Stimulated activated CD4-positive, alpha-beta T cell treated with anti-CD3 and anti-CD28 coated beads, Interleukin-15, amount 100 ng/mL, for 1 hour (primary cell): ENCODE measurements at places on chromosomes 6 and 20.

- DNase-seq, result no peak
Measured at GRCh38 chr6:145643760-145644159, 91.6 kb downstream of the EPM2A start.

DNA sequence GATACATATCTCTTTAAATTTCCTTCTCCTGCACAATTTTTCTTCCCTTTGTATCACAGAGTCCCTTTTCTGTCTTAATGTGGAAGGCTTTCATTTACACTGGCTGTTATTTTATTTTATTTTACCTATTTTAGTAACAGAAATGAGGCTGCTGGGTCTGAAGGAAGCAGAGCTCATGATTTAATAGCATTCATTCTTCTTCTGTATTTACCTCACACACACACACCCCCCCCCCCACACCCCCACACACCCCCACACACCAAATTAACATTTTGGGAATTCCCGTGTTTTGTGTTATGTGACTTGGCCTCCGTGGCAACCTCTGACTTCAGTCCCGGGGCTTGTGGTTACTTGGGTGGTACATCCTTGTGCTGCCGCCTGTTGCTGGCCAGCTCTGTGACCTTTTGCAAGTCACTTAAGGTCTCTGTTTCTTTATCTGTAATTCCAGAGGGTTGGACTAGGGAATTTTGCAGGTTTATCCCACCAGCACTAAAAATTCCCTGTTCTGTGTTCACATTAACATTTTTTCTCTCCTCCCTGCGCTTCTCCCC, 108.8 kb downstream of the TIAM2 start:
- DNase-seq, result no peak

GRCh38 chr6:25137480-25137879, 141.7 kb upstream of the CARMIL1 start:
- DNase-seq, result no peak

- no peak for DNase-seq
Measured at GRCh38 chr6:33113755-33114154, 38.0 kb downstream of the HLA-DPB1 start.

- no peak for DNase-seq
Measured at GRCh38 chr20:50320901-50321796, 130.5 kb downstream of the CEBPB start.

- no peak for DNase-seq
Measured at GRCh38 chr6:162854228-162854627, 126.5 kb downstream of the PACRG start.

DNA sequence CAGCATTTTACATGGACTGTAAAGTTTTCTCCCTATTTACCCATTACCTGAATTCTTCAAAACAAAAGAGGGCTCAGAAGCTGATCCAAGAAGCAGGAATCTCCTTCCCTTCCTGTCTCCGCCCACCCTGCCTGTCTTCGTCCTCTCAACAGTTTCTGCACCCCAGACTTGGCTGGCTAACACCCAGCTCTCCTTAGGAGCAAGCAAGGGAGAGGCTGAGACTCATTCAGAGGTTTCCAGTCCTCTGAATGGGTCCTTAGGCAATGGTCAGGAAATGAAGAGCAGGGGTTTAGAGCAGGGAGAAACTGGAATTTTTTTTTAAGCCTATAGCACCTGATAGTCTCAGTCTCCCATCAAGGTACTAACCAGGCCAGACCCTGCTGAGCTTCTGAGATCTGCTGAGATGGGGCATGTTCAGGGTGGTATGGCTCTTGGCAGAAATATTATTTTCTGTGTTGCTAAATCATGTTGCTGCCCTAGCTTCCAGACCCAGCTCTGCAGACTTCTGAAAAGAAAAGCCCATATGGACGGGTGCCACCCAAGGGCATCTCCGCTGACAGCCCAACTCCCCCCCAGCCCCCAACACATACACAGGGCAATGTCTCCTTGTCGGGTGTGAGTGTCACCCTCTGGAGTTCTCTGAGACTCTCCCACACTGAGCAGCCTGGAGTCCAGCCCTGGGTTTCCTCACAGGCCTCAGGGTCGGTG, 74.6 kb upstream of the CD93 start:
- DNase-seq, result no peak

DNA sequence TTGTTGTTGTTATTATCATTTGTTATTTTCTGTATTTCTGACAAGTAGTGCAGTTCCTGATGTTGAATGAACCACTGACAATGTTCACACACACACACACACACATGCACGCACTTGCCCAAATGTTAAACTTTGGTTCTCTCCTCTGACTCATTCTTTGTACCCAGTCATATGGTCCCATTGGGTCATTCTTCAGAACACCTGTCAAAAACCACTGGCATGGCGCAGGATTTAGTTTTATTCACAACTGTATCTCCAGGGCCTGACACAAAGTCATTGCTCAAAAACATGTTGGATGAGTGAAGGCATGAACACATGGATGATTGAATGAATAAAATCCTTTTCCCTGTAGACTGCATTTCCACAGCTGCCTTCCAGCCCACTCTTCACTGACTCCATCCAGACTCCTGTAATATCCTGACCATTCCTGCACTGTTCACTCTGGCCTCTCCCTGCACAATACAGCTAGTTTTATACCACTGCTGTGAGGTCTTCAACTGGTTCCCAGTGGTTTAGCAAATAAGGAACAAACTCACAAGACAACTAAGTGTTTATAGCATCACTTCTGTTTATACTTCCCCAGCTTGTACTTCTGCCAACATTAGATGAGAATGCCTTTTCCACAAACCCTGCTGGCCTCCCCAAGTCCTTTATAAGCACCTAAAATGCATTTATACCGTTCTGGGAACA, 6.9 kb upstream of the CST11 start:
- DNase-seq, result no peak

DNA sequence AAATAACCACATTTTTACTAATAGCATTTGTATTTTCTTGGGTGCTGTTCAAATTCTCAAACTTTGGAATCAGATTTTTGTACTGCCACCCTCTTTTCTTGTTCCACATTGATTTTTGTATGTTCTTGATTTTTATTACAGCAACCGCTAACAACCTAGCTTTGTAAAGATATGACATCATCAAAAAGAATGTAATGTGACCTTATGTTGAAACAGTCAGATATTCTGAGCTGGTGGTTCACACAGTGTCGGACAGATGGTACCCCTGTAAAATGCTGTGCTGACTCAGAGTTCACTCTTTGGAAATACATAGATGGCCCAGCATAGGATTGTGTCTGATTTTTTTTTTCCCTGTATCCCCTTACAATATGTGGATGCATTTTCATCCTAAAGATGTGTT, 118.9 kb downstream of the QKI start:
- DNase-seq, result no peak

- no peak for DNase-seq
Measured at GRCh38 chr6:115524821-115525220, 535.9 kb downstream of the FRK start.

GRCh38 chr20:36634342-36634741, 11.7 kb downstream of the SLA2 start:
- no peak for DNase-seq

- no peak for DNase-seq
Measured at GRCh38 chr6:117448011-117448410, 22.3 kb upstream of the ROS1 start.

DNA sequence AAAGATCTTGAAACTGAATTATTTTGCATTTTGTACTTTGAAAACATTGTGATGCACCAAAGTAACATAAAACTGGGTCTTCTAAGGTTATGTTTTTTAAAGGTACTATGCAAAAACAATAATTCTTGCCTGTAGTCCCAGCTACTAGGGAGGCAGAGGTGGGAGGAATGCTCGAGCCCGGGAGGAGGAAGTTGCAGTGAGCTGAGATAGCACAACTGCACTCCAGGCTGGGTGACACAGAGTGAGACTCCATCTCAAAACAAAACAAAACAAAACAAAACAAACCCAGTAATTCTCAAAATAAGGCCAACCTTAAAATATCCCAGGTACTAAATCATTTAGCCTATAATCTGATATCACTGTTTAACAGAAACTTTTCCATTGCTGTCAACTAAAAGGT, 269.6 kb downstream of the KHDC1L start:
- DNase-seq, result no peak

DNA sequence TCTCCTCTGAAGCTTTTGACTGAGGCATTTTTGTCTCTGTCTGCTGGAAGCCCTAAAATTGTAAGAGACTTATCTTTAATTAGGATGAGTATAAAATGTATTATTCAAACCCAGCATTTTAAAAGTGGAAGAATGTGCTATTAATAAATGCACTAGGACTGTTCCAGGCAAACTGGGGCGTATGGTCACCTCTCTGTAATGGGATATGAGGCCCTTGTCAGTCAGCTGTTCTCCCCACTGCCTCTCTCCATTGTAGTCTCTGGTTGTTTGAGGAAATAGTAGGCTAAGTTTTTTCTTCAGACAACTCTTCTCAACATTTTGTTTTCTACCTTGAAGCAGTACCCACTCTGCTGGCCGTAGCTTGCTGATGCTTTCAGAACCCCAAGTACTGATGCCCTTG, 14.3 kb upstream of the DEF6 start:
- no peak for DNase-seq

GRCh38 chr20:19812056-19812455, 54.0 kb downstream of the RIN2 start:
- no peak for DNase-seq

DNA sequence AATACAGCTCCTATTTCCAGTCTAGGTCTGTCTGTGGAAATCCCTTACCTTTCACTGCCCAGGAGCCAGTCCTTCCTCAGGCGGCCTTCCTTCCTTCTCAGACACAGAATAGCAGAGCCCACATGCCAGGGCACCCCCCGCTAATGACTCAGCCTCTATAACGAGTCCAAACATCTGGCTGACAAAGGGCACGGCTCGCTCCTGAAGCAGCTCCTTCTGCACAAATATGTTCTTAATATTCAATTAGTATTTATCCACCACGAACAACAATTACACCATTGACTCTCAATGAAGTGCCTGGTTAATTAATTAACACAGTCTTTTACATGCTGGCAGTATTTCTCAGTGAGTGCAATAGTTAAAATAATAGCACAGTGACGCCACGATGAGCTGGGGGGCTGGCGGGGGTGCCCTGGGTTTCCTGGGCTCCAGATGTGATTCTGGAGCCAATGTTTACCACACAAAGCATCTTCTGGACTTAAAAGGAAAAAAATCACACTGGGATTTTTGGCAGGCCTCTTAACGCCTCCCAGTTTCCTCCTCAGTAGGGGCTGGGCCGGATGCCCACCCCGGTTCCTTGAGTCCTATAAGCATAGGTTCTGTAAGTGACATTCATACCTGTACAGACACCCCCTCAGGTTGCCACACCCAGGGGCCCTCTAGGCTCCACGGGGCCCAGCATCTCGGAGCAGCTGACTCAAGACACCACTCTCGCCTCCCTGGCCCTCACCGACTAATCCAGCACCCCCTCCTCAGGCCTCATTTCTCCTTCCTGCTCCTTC, 158.6 kb upstream of the MLN start:
- no peak for DNase-seq

GRCh38 chr6:109770047-109770446, 79.0 kb downstream of the FIG4 start:
- no peak for DNase-seq

GRCh38 chr6:106787327-106788196, 158.2 kb downstream of the QRSL1 start:
- DNase-seq, result no peak

GRCh38 chr6:131125431-131125830, 9.8 kb upstream of the AKAP7 start:
- no peak for DNase-seq

DNA sequence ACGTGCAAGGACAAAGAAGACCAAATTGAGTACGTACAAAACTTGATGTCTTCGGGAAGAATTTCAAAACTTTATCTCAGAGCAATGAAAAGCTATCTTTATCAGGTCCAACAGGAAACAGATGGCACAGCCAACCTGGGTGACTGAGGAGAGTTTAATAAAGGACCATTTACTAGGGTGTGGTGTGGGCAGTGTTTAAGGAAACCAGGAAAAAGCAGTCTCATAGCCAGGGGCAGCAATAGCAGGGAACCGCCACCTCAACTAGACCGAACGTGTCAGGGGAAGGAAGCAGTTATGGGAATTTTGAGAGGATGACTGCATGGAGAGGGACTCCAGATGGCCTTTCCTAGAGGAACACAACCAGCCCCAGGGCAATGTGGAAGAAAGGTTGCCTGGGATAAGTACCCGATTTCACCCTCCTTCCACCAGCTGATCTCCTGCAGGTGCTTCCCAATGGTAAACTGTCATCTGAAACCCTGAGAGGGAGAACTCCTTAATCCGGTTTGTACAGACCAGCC, 15.2 kb upstream of the TAAR5 start:
- DNase-seq, result no peak

- no peak for DNase-seq
Measured at GRCh38 chr6:165751486-165751885, 88.4 kb upstream of the PDE10A start.

- DNase-seq, result no peak
Measured at GRCh38 chr6:11525468-11526155, 11.9 kb upstream of the TMEM170B start.

- DNase-seq, result no peak
Measured at GRCh38 chr6:110563711-110564110, 87.3 kb upstream of the SLC22A16 start.

GRCh38 chr20:8631271-8631670, 437.6 kb upstream of the PLCB4 start:
- no peak for DNase-seq

GRCh38 chr20:58986968-58987517, 6.0 kb downstream of the NELFCD start:
- no peak for DNase-seq

GRCh38 chr6:144753023-144753705, 468.0 kb downstream of the UTRN start:
- no peak for DNase-seq

- DNase-seq, result no peak
Measured at GRCh38 chr6:155936551-155936950, 480.9 kb upstream of the NOX3 start.

GRCh38 chr6:52125139-52125538, 37.7 kb upstream of the PKHD1 start:
- no peak for DNase-seq

DNA sequence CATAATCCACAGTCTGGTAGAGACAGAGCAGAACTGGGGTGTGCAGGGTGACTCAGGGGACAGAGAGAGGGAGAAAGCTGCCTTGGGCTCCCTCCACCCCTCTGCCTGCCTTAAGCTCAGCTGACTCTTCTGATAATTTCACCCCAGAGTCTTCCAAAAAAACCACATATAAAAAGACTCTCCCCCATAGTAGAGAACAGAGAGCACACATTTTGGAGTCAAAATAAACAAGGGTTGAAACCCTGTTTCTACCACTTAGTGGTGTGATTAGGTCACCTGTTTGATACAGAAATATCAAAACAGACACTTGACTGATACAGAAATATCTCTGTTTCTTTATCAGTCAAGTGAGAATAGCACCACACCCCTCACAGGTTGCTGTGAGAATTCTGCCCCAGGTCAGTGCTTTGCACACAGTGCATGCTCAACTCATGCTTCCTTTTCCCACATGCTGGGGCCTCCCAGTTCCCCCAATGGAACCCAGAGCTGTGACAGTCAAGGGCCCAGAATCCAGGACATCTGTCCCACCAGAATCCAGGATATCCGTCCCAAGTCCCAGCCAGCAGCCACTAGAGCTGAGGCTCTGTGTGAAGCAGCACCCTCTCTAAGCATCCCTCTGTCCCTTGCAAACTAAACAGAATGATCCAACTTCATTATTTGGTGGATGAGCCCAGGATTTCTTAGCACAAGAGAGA, 1.2 kb downstream of the TREML2 start:
- no peak for DNase-seq
